Stimulated activated CD8-positive, alpha-beta memory T cell treated with anti-CD3 and anti-CD28 coated beads, Interleukin-4, amount 100 ng/mL, for 4 hours (primary cell): ENCODE measurements at places on chromosomes 6 and 20.

- DNase-seq = no peak
These were observed 1.5 kb upstream of the GGT7 start for GRCh38 chr20:34874094-34874654.

- DNase-seq = no peak
These were observed 294.1 kb downstream of the NRN1 start for GRCh38 chr6:5712349-5713215.

DNA sequence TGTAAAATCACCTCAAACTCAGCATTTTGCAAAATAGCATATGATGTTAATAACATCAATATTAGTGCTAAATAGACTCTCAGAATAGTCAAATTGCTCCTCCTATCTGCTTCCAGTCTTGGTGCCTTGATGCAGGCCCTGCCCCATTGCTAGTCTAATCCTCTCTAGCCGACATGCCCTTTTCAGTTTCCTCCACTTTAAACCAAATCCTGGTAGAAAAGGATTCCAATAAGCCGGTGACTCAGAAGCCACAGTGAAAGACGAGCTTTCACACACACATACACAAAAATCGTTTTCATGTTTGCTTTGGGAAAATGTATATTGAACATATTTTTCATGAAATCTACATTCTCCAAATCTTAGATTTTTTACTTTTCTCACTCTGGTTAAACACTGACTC, 203.1 kb downstream of the LMBRD1 start:
- DNase-seq = no peak

- DNase-seq = no peak
These were observed 6.6 kb upstream of the ZBTB22 start for GRCh38 chr6:33324125-33324524.

DNA sequence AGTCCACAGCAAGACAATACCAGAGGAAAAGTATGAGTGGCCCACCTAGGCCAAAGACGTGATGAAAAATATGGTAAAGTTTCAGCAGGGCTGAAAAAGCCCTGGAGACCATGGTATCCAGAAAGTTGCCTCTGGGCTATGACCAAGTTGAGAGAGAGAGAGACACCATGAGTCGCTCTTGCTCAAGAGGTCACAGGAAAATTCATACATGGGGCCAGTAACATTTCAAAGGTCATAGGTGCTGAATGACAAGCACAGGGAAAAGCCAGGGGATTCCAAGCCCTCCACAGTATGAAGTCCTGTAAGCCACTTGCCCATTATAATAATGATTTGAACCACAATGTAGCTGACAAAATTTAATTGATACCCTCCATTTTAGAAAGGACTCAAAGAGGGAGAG, 657.7 kb upstream of the CITED2 start:
- DNase-seq = no peak

DNA sequence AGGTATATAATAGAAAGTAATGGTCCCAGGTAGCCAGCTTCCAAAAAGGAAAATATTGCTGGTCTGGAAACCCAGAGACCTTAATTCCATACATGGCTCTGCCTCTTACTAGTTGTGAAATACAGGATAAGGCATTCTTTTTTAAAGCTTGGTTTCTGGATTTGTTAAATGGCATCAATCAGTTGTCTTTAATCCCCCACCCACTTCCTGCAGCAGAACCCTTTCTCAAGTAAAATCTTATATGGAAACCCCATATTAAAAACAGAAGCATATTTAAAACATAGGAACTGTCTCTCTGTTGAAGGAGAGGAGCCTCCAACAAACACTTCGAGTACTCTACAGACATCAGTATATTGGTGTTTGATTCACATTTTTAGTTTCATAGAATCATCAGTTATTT, 6.2 kb upstream of the LCA5 start:
- no peak for DNase-seq

GRCh38 chr6:7108196-7108963, 619 bp downstream of the RREB1 start:
- no peak for DNase-seq

GRCh38 chr20:44526129-44526528, 4.3 kb upstream of the SERINC3 start:
- no peak for DNase-seq

DNA sequence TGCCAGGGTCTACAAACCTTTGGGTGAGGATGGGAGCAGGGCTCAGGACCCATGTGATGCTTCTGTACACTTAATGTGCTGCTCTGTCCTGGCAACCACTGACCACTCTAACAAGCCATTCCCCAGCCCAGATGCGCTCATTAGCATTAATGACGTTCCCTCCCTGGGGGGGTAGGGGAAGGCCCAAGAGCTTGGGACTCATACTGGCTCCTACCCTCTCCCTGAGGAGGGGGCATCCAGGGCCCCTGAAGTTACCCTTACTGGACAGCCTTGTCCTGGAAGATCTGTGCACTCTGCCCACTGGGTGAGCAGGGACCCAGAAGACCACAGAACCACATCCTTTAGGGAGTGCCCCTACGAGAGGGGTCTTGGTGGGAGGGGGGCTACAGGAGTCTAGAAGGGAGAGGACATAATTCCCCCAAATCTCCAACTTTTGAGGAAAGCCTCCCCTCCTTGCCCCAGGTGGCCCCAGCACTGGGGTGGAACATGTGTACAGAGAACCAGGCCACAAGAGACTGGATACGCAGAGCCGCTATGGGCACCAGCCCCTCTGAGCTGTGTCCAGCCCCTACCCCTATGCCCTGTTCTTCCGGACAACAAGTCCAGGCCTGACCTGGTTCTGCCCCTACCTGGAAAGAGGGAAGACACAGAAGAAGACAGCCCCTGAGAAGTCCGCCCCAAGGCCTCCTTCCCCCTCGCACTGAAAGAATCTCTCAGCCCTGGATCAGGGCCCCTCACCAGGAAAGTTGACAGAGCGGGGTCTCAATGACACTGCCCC, 1.4 kb downstream of the TEAD3 start:
- DNase-seq = no peak

DNA sequence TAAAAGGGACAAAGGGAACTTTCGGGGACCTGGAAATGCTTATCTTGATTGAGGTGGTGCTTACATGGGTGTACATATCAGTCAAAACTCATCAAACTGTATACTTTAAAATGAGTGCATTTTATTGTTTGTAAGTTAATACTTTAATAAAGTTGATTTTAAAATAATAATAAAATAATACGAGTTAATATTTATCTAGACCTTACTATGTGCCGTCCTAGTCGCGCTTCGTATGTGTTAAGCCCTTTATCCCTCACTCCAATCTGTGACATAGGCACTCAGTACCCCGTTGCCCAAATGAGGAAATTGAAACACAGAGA, 47.5 kb downstream of the PDYN start:
- DNase-seq = no peak

- no peak for DNase-seq
These were observed 215.3 kb downstream of the EYA4 start for GRCh38 chr6:133456439-133456838.

- DNase-seq = no peak
These were observed 11.7 kb downstream of the MMP24 start for GRCh38 chr20:35238170-35238569.

DNA sequence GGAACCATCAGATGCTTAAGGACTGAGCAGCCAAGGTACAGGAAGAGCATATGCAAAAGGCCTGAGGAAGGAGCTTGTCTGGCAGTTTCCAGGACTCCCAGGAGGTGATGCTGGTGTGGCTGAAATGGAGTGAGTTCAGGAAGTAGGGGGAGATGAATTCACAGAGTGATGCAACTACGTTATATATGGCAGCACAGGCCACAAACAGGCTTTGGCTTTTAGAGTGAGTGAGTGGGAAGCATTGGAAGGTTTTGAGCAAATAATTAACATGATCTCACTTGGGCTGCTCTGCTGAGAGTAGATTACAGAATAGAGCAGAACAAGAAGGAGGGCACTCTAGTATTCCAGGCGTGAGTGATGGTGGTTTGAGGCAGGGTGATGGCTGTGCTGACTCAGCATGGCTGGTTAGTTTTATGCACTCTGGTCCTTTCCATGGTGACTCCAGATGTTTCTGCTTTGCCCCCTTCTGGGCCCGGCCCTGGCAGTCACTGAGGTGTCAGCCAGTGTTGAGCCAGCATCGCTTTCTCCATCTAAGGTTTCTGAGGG, 6.5 kb downstream of the BTN2A2 start:
- DNase-seq = no peak

- DNase-seq = no peak
These were observed 141.5 kb downstream of the MYB start for GRCh38 chr6:135322427-135323201.

DNA sequence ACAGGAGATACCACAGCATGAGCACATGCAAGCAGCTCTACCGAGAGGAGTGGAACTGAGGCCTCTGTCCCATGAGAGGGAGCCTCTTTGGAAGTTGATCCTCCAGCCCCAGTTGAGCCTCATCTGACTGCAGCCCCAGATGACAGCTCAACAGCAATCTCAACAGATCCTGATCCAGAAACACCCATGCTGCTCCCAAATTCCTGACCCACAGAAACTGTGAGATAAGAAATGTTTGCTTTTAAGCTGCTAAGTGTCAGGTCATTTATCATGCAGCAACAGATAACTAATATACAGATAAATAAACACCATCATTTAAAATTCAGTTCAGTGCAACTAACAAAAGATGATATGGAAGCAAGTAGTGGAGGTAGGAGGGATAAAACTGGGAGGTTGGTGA, 4.8 kb upstream of the ARFGEF2 start:
- no peak for DNase-seq
